ENCODE measurements at places on chromosomes 4 and X.

DNA sequence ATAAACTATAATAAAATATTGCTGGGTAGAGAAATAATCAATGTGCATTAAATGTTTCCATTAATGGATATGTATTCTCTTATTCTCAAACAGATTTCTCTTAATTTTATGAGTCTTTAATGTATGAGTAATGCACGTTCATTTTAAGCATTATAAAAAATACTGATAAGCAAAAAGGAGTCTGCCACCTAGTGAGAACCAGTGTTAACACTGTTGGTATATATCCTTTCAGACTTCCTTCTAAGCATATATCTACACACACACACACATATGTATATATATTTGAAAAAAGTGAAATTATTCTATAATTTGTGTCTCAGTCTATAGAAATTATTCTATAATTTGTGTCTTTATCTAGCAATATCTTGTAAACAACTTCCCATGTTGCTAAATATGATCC, 49.9 kb upstream of the MTMR1 start:
- no peak for DNase-seq

- no peak for DNase-seq
These were observed 32.1 kb upstream of the VEGFC start for GRCh38 chr4:176824645-176825366.

GRCh38 chr4:108240366-108240765, 71.6 kb upstream of the LEF1 start:
- no peak for DNase-seq

DNA sequence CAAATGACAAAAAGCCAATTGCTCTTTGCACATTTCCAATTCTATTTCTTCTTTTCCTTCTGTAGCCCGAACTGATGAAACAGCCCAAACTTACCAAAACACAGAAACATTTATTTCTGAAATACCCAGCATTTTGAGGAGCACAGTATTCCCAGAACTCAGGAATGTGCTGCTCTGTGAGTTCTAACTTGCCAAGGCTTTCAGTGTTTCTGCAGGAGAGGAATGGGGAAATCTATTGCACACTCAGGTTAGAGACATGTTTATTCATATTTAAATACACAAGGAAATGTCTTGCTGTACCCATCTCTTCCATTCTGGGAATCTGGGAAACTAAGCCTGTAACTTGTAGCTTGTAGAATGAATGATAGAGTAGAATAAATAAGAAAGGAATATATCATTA, 10.7 kb downstream of the TMPRSS11D start:
- no peak for DNase-seq

DNA sequence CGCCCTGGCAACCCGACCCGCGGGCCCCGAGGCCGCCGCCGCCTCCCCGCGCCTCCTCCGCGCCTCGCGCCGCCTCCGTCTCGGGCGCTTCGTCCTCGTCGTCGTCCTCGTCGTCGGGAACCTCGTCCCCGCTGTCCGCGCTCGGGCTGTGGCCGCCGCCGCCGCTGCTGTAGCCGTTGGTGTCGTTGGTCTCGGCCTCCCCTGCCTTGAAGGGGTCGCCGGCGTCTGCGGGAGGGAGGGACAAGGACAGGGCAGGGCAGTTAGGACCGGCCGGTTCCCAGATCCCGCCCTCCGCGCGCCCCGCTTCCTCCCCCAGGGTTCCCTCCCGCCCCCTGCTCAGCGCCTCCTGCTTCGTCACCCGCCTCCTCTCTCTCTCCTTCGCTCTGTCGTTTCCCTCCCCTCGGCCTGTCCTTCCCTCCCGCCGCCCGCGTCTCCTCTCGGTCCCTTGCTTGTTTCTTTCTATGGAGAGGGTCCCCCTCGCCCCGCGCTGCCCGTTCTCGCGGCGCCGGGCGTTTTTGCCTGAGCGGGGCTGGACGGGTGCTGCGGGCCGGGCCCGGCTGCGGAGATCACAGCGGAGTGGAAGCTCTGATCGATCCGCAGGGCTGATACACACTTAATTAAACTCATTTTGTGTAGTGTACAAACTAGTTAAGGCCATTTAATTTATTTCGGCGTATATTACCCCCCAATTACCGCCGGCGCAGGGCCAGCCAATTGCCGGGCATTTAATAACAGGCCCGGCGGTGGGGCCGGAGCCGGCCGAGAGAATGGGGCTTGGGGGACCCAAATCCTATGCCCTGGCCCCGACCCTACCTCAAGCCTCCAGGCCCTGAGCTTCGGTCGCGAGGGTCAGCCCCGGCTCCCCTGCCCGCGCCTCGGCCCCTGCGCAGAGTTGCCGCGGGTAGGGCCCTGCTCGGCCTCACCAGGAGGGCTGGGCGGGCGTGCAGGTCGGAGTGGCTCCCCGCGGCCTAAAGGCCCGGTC, 2.4 kb downstream of the NKX1-1 start:
- DNase-seq, result no peak

DNA sequence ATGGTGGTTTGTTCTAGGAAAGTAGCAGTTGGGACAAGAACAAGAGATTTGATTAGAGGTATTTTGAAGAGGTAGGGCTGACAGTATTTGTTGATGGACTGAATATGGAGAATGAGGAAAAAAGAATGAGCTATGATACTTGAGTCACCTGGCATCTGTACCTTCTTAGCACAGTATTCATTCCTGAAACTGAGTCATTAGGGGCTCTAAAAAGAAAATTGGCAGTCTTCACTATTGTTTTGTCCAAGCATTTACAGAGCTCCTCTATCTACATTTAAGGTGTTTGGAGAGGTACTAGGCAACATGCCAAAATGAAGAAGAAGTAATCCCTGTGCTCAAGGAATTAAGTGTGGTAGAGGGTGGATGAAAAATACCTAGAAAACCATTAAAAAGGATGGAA, 165.8 kb downstream of the SHROOM4 start:
- DNase-seq, result no peak

- no peak for DNase-seq
These were observed 210.9 kb downstream of the SLIT2 start for GRCh38 chr4:20462426-20463175.

DNA sequence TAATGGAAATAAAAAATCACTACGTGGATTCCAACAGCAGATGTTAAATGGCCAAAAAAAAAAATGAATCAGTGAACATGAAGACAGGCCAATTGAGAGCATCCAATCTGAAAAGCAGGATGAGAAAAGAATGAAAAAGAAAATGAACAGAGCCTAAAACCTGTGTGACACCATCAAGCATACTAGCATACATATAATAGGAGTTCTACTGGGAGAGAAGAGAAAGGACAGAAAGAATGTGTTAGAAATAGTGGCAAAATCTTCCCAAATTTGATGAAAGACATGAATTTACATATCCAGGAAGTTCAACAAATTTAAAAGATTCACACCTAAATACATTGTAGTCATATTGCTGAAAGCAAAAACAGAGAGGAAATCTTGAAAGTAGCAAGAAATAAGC, 76.4 kb downstream of the CCDC160 start:
- no peak for DNase-seq

DNA sequence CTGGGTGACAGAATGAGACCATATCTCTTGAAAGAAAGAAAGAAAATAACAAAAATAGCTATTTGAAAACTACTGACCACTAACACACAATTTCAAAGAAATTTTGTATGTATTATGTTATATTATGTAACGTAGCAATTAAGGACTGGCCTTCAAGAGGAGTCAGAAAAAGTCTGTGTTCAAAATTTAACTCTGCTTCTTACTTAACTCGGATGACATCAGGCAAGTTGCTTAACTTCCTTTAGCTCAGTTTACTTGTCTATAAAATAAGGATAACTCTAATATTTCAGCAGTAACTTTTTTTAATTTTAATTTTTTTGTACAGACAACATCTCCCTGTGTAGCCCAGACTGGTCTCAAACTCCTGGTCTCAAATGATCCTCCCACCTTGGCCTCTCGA, 14.6 kb upstream of the PRSS12 start:
- no peak for DNase-seq

DNA sequence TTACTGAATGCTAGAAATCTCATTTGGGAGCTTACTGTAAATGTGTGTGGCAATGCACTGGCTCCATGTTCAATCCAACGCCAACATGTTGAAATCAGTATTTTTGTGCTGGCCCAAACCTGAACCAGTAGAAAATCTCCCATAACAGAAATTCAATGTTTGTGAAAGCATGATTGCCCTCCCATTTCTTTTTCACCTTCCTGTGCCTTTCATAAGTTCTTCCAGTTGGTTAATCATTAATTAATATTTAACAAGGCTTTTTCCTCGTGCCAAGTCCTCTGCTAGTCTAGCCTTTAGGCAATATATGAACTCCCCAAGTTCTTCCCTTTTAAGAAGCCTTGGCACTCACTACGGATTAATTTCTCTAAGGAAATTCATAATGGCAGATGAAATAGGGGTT, 1.3 kb upstream of the PLS3 start:
- no peak for DNase-seq

DNA sequence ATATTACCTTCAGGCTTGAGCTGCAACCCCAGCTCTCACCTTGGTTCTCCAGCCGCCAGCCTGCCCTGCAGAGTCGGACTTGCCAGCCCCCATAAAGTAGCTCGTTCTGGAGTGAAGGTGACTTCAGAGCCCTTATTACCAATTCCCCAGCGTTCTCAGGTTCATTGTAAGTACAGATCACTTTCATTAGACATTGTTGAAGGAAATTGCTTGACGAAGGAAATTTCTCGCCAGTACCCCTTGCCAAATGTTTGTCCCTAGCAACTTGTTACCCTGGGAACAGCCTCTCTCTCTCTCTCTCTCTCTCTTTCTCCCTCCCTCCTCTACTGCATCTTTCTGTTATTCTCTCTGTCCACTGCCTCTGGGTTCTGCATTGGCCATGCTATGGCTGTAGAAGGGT, 153.0 kb downstream of the NWD2 start:
- no peak for DNase-seq

GRCh38 chrX:8714164-8714563, 17.8 kb downstream of the ANOS1 start:
- no peak for DNase-seq

DNA sequence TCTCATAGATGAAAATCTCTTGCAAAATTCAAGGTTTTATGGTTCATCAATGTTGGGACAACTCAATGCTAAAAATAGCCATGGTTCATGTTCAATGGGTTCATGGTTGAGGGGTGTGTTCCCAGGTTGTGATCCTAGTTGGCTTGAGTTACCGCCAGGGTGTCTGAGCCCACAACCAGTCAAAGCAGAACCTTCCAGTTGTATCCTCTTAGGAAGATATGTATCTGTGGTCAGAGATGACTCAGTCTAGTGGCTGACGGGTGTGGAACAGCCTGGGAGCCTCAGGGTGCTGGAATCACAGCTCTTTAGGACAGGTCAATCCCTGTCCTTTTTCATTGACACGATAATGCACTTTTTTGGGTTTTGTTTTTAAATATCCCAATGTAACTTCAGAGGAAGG, 192.3 kb upstream of the NR3C2 start:
- no peak for DNase-seq

Measured in Panc1 (cell line).